ENCODE measurements at places on chromosomes 12 and 14. TPM values are rescaled to one million over a fixed set of nuclear protein-coding genes. Genes with fewer than 3 reads are reported as not detected.

GRCh38 chr12:61821381-61821780 is 438.8 kb upstream of the USP15 start:
- no peaks in the 10 kb centered on the region for H3K4me1 ChIP-seq
- no peak overlapping the region for H3K27ac ChIP-seq
- no peaks in the 10 kb centered on the region for H3K36me3 ChIP-seq
- no peaks in the 10 kb centered on the region for H3K27me3 ChIP-seq

DNA sequence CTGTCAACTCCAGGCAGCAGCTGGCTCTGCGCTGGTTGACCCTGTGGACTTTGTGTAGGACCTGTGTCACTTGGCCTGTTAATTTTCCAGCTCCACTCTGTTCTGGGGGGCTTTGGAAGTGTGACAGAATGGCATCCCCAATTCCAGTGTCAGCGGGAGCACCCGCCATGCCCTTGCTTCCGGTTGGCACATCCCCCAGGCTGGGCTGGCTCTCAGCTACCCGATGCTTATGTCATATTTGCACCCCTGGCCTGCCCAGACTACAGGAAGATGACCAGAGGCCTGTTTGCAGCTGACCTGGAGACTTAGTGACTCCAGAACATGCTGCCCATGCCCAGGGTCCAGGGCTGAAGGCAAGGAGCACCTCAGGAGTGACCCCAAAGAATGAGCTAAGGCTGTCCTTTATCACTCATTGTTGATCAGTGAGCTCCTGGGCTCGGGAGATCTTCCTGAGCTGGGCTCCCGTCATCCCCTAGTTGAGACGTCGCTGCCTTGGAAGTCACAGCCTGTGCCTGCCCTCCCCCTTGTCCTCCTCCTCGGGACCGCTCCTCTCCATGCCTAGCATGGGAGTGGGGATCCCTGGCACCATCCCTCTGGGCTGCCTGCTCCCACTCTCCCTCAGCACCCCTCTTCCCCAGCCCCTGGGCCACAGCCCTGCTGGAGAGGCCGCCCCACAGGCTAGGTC is 163.4 kb upstream of the RTL1 start:
- peaks cover 50% of the 10 kb centered on the region for H3K27me3 ChIP-seq
- no peaks in the 10 kb centered on the region for H3K36me3 ChIP-seq
- DNase-seq: no peak
- no peak overlapping the region for H3K4me3 ChIP-seq
- no peak overlapping the region for H3K27ac ChIP-seq

ARHGAP9 gene
- not detected for total RNA-seq

TMEM116 gene
- total RNA-seq: 21.9 TPM

- H3K4me3 ChIP-seq: no peak overlapping the region
- H3K27me3 ChIP-seq: peaks cover 78% of the 10 kb centered on the region
- H3K36me3 ChIP-seq: no peaks in the 10 kb centered on the region
- no peak overlapping the region for H3K27ac ChIP-seq
- no peaks in the 10 kb centered on the region for H3K4me1 ChIP-seq
Measured at GRCh38 chr12:94167756-94168416, 19.5 kb downstream of the PLXNC1 start.

GRCh38 chr14:57848786-57849185 is 17.1 kb downstream of the SLC35F4 start:
- H3K36me3 ChIP-seq: no peaks in the 10 kb centered on the region
- no peaks in the 10 kb centered on the region for H3K4me1 ChIP-seq
- H3K27me3 ChIP-seq: no peaks in the 10 kb centered on the region
- no peak overlapping the region for H3K27ac ChIP-seq
- H3K4me3 ChIP-seq: no peak overlapping the region

All from PC-9 (cell line).